Lower leg skin (tissue), 4 donors: ENCODE measurements at places on chromosomes 5 and 9.

DNA sequence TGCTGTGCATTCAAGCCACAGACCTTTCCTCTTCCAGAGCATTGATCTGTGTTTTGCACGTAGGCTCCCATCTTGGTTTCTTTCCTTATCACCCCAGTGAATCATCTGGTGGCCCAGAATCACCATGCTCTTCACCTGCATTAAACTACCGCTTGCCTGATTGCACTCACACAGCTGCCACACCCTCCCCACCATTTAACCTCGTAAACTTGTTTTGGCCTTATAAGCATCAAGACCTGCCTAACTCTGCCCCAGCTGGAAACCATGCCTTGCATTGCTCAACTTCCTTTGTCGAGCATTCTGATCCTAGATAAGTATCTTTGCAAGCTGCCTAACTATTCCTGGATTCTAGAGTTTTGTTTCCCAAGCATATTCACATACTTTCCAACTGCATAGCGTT, 369.6 kb upstream of the SEMA6A start:
- no peak for DNase-seq

DNA sequence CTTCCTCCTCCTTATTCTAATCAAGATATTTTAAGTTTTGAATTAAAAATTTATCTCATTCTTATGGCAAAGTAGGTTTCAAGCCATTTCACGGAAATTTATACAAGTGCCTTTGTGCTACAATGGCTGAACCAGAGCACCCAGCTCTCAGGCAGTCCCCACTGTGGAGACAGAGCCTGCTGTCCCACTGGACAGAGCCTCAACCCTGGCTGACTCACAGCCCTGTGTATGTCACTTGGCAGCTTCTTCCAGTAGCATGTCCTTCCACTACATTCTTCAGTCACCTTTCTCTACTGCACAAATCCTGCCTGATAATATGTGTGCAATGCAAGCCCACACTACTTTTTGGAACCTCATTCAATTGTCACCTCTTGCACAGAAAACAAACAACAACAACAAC, 253.1 kb downstream of the PDE4D start:
- DNase-seq = no peak

DNA sequence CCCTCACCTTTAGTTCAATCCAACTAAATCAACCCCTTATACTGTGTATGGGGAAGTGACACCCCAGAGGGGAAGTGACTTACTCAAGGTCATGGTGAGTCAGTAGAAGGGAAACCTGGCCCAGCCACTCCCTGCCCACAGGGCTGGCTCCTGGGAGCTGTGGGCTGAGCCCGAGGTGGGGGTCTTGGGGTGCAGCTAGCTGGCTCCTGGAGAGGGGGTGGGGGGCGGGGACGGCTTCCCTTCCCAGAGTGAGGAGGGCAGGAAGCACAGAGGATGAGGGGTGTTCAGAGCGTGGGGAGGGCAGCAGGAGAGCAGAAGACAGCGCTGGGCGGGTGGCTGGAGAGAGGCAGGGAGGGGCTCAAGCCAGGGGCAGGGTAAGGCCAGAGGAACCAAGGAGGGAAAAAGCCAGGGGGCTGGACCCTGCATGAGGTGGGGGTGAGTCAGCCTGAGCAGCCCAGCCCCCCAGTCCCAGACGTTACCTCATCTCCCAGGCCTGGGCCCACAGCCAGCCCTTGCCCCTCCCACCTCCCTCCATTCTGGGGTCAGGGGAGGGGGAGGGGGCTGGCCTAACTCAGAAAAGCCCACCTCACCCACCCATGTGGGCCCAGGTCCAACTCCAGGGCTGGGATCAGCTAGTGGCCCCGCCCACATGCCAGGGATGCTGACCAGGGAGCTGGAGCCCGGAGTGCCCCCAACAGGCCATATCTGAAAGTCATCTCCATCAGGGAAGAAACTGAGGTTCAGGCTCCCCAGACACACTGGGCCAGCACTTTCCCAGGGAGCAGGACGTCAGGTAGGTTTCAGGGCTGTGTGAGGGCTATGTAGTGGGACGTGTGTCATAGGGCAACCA, 2.8 kb downstream of the PDLIM7 start:
- no peak for DNase-seq

DNA sequence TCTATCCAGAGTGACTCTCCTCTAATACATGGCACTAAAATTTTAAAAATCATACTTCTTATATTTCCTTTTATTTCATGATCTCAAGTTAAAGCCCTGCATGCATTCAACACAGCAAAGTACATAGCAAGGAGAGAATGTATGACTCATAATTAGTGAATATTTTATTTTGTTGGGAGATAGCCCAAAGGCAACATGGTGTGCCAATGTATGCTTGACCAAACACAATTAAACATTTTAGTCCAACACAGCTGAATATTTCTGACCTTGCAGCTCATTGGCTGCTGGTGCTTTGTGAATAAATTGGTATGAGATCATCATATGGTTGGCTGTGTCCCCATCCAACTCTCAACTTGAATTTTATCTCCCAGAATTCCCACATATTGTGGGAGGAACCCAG, 103.5 kb downstream of the NPR3 start:
- DNase-seq = no peak

DNA sequence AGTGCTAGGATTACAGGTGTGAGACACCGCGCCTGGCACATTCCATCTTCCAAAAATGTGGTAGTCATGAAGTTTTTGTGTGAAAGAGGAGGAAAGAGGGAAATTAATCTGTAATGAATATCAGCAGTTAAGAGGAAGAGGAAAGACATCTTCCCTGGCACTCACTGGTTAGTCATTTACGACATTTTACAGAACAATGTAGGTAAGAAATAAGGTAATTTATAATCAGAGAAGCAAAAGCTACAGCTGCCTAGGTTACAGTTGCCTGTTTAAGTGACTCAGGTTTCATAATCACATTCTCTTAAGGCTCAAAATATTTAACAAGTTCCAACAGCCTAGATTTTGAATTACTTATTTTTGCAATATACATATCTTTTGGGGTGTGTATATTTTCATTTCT, 26.9 kb downstream of the CNOT6 start:
- DNase-seq = no peak

DNA sequence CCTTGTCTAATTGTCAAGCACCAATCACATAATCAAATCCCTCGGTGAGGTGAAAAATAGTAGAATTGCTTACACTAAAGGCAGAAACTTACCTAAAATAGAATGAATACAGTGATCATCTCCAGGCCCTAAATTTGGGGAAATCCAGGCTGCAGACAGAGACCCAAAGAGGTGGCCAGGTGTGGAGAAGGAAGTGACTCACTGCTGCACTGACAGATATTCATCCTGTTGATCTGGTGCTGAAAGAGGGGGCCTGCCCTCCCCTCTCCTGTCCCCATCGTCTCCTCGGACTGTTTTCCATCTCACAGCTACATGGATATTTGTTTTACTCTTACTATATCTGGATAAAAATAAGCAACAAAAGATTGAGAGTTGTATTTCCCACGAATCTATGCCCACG, 15.9 kb downstream of the OR2Y1 start:
- DNase-seq = no peak

- DNase-seq = no peak
These were observed 228.8 kb upstream of the PIK3R1 start for GRCh38 chr5:67986761-67987160.

DNA sequence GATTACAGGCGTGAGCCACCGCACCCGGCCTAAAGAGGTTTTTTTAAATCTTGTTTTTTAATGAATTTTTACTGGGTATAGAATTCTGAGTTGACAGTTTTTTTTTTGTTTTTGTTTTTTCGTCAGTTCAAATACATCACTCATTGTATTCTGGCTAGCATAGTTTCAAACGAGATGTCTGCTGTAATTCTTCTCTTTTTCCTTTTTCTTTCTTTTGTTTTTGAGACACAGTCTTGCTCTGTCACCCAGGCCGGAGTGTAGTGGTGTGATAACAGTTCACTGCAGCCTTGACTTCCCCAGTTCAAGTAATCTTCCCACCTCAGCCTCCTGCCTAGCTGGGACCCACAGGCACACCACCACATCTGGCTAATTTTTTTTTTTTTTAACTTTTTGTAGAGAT, 2.2 kb upstream of the PRRT1B start:
- DNase-seq = no peak

DNA sequence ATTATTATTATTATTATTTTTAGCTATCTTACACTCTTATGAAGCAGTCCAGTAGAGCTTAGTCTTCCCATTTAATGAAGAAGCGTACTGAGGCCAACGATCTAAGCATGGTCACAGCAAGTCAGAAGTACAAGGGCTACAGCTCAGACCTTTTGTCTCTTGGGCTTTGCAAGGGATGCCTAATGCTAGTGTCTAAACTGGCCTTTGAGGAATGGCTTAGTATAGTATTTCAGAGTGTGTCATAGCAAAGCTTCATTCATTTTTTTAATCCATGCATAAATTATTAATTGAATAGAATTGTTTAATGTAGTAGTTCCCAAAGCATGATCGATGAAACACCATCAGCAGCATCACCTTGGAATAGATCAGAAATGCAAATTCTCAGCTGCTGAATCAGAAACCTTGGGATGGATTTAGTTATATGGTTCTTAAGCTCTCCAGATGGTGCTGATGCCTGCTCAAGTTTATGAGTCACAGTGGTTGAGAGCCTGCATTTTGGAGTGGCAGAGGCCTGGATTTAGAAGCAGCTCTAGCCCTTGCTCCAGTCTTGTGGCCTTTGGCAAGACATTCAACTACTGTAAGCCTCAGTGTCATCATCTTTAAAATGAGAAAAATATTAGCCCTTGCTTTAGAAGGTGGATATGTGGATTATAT, 6.1 kb downstream of the IL12B start:
- no peak for DNase-seq

GRCh38 chr5:179731791-179732411, 721 bp upstream of the MAML1 start:
- DNase-seq = no peak

GRCh38 chr5:159263569-159263905, 447 bp downstream of the UBLCP1 start:
- DNase-seq = no peak
